Stromal cell of bone marrow (primary cell): ENCODE measurements at places on chromosomes 1 and 21.

- DNase-seq = no peak
Measured at GRCh38 chr1:151619489-151620093, 7.7 kb downstream of the SNX27 start.

DNA sequence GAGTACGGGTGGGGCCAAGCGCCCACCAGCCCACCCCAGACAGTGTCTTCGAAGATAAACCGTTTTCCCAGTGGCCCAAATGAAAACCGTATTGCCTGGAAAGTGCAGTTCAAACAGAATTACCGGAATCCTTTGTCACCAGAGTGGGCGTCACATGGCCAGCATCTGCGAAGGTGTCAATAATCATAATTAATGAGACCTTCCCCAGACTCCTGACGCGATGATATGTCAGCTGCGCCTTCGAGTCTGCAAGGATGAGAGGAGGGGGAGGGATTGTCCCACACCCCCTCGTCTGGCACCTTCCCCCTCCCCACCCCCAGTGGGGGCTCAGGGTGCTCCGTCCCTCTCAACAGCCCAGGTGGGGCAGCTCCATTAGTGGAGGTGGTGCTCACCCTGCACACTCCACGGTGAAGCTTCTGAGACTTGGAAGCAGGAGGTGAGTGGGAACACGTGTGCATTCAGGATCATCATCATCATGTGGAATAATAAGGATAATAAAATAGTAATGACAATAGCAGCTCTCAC, 215.1 kb downstream of the PTPRU start:
- no peak for DNase-seq

DNA sequence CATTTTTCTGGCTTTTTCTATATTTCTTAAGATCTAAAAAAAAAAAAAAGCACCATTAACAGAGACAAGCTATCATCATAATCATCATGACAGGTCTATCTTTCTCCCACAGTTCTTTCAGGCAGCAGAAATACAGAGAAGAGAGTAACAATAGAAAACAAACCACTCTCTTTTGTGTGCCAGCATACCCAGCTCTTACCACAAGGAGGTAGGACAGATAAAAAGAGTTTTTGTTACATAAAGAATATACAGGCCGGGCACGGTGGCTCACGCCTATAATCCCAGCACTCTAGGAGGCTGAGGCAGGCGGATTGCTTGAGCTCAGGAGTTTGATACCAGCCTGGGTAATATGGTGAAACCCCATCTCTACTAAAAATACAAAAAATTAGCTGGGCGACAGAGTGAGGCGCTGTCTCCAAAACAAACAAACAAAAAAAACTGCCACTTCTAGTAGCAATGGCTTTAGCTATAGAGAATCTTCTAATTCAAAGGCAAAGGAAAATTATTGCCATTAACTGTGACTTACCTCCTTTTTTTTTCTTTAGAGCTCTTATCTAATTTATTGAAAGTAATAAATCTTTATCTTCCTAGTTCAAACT, 39.7 kb downstream of the ANKRD13C start:
- no peak for DNase-seq

GRCh38 chr1:220786057-220786336, 716 bp upstream of the MTARC1 start:
- no peak for DNase-seq

DNA sequence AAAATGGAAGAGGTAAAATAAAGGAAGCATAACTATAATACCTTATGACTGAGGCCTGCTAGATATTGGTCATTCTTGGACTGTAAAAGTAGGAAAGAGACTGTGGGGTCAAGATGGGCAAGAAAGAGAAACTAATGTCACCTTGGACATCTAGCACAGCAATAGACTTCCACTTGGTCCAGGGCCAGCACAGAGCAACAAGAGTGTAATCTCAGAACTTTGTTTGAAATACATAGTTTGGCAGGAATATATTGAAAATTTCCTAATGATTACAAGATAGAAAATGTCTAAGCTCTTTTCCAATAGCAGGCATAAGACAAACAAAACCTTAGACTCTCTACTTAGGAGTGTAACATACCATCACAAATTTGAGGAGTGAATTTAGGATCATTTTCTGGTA, 4.6 kb downstream of the LRRC8C start:
- no peak for DNase-seq

- no peak for DNase-seq
Measured at GRCh38 chr1:171252482-171252881, 4.2 kb downstream of the FMO1 start.
